Right ventricle myocardium superior (tissue), 1 donor: ENCODE measurements at places on chromosomes 3 and 15. TPM values are rescaled to one million over a fixed set of nuclear protein-coding genes. Genes with fewer than 3 reads are reported as not detected.

DNA sequence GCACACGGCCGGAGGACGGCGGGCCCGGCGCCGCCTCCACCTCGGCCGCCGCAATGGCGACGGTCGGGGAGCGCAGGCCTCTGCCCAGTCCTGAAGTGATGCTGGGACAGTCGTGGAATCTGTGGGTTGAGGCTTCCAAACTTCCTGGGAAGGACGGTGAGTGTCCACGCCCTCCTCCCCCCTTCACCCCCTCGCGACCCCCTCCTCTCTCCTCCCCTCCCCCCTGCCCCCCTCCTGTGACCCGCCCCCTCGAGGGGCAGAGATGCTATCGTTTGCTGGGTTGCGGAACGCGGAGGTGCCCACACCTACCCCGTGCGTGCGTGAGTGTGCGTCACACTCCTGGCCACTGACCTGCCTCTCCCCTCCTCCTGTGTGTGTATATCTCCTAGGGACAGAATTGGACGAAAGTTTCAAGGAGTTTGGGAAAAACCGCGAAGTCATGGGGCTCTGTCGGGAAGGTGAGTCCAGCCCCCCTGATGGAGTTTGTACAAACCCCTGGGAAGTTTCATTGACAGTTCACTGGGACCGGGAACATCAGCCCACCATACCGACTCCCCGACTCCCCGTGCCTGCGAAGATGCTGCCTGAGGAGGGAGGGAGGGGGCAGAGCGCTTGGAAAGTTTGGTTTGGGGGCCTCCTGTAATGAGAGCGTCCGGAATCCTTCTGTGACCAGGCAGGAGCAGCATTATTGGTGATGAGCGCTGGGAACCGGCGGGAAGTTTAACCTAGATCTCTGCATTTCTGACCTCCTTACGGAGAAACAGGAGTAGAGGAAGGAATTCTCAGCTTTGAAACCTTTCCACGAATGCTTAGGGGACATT, 795 bp upstream of the SCAANT1 start:
- DNase-seq = peak; percentile 57

- DNase-seq = peak; percentile 72
Observed at GRCh38 chr15:44662478-44663409, 718 bp downstream of the SPG11 start.

GRCh38 chr3:114428044-114428595, 134.3 kb downstream of the TIGIT start:
- no peak for DNase-seq

Gene MINAR1
- 0.03 TPM for total RNA-seq

GRCh38 chr3:117486719-117487716, 777.4 kb downstream of the TUSC7 start:
- no peak for DNase-seq

- no peak for DNase-seq
Observed at GRCh38 chr3:63438826-63439371, 160.8 kb downstream of the SYNPR start.

DNA sequence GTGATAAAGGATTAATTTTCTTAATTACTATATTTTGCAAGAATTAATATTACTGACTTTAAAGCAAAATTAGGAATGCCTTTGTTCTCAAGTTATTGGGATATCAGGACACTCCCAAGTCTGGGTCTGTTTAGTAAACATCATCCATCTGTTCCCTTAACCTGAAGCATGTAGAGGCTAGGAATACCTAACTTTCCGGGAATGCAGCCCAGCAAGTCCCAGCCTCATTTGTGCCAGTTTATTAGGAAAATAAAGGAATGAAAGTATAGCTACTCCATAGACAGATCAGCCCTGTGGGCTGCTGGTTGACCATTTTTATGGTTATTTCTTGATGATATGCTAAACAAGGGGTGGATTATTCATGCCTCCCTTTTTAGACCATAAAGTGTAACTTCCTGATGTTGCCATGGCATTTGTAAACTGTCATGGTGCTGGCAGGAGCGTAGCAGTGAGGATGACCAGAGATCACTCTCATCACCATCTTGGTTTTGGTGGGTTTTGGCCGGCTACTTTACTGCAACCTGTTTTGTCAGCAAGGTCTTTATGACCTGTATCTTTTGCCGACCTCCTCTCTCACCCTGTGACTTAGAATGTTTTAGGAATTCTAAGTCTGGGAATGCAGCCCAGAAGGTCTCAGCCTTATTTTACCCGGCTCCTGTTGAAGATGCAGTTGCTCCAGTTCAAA, 540.2 kb downstream of the NAALADL2 start:
- no peak for DNase-seq

Gene EEF1AKMT4
- total RNA-seq = 1.6 TPM

- no peak for DNase-seq
Observed at GRCh38 chr3:57911593-57911992, 96.6 kb upstream of the FLNB start.

Gene DUT
- total RNA-seq = 79.0 TPM

Gene COLQ
- total RNA-seq = 2.2 TPM
